NCI-H1092 treated with DMSO at 0.1 percent for 48 hours (cell line): ENCODE measurements at places on chromosomes 13 and 19.

- no peak for DNase-seq
These were observed 94.5 kb downstream of the GNG7 start for GRCh38 chr19:2607712-2608601.

GRCh38 chr13:72495681-72496080 is 231.7 kb downstream of the MZT1 start:
- no peak for DNase-seq

GRCh38 chr13:89726690-89727435 is 1620.6 kb upstream of the MIR17HG start:
- DNase-seq = no peak

- DNase-seq = no peak
These were observed 5.4 kb downstream of the CCDC61 start for GRCh38 chr19:46000491-46001246.

DNA sequence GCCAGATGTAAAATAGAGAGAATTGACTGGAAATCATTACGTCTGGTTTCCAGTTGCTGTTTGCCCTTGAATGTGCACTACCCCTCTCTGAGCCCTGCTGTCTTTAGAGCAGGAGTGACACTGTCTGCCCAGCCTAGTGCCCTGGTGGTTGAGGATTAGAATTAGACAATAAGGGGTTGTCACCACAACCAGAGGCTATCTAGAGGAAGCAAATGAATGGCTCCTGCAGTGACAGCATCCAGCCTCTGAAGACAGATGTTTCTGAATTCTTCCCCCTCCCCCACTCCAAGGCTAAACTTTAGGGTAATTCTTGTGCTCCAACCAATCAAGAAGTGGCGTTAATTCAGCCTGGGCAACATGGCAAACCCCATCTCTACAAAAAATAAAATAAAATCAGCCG is 2.0 kb downstream of the RAB8A start:
- DNase-seq = no peak

- no peak for DNase-seq
These were observed 19.9 kb downstream of the LRFN3 start for GRCh38 chr19:35955881-35956634.

DNA sequence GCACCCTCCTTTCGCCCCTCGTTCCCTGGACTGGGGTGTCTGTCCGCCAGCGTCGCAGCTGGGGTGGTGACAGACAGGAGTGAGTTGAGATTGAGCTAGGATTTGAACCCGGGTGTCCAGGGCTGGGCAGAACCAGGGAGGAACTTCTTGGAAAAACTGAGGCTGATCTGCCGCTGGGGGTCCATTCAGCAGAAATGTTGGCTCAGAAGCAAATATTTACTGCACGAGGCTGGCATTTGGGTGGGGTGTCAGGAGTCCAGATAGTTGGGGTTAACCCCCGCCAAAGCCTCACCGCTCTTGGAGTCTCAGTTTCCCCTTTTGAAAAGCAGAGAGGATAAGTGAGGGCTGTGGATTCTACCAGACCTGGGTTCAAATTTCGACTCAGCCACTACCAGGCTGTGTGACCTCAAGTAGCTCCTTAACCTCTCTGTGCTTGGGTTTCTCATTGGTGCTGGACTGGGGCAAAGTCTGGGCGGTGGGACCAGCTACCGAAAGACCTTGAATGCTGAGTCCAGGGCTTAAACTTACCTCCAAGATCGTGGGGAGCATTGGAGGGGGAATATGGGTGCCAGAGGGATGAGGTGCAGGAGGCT is 20.9 kb downstream of the MAST3 start:
- no peak for DNase-seq

- DNase-seq = peak; percentile 56
These were observed 621 bp downstream of the SOX21 start for GRCh38 chr13:94711561-94712286.

- DNase-seq = no peak
These were observed 26.6 kb downstream of the BRD4 start for GRCh38 chr19:15305582-15306334.

DNA sequence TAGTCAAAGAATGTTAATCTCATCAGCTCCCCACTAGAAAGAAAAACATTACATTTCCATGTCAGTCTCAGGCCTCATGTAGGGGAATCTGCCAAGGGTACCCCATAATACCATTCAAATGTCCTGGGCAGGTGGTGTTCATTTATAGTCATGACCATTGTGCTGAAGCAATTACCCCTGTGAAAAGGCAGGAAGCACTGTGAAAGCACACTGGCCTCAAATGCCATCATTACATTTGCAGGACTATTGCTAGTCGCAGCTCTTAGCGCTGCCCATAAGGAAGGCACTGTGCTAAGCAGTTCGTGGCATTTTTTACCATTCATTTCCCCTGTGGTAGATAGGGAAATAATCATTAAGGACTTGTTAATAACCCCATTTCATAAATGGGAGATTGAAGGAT is 109.0 kb downstream of the LHFPL6 start:
- no peak for DNase-seq

DNA sequence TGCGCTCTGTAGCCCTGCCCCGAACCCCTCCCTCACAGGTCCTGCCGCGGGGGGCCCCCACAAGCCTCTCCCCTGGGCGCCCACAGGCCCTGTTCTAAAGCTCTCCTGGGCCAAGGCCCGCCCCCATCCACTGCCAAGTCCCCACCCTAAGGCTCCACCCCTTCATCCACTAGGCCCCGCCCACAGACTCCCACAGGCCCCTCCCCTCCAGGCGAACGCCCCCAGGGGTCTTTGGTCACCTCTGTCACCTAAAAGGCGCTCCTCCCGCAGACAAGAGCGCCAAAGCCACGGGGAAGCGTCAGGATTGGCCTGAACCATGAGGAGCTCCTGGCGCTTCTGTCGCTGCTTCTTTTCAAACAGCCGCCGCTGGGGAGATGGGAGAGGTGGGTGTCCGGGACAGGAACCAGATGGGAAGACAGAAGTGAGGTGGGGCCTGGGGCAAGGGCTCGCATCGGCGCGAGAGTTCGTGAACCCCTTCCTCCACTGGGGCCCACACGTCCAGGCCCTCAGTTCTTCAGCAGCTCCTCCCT is 2.3 kb downstream of the TULP2 start:
- DNase-seq = no peak

DNA sequence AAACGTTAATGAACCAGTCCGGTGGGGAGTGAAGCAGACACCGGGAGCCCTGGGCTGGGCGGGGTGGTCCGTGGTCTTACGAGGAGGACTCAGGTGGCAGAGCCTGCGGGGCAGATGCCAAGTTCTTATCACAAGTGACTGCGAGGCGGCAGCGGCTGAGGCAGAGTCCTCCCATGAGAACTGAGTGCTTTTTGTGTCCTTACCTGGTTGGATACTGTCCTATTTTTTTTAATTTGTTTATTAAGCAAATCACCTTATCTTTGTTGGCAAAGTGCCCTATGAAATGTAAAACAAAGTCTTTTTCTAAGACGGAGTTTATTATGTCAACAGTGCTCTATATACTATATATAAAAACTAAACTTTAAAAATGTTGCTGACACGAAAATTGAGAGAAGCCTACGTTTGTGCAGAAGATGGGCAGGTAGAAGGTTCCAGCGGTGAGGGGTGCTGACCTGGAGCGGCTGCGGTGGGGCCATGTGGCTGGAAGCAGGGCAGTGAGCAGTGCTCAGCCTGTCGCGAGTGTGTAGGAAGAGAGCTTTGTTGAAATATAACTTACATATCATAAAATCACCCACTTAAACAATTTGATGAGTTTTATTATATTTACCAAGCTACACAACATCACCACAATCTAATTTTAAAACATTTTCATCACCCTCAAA is 82.2 kb downstream of the ATP11A start:
- peak; percentile 80 for DNase-seq

DNA sequence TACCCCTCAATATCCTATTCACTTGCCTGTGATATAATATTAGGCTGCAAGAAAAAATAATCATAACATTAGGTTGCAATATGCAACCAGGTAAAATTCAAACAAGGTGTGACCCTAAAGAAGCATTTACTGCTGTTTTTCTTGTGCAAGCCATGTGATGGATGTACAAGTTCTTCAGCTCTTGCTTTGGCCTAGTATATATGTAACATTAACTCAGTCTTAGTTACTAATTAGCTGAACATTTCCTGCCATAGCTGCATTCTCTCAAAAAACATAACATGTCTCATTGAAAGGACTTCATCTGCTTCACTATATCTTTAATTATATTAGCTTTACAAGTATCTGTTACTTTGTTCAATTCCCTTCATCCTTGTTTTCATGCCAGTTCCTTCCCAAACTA is 406.8 kb upstream of the HTR2A start:
- no peak for DNase-seq

- DNase-seq = no peak
These were observed at the start of gene ETFB for GRCh38 chr19:51365965-51366388. ETFB (minus strand) TSS chr19:51366388; CDS start chr19:51366326, 62 bp downstream.

DNA sequence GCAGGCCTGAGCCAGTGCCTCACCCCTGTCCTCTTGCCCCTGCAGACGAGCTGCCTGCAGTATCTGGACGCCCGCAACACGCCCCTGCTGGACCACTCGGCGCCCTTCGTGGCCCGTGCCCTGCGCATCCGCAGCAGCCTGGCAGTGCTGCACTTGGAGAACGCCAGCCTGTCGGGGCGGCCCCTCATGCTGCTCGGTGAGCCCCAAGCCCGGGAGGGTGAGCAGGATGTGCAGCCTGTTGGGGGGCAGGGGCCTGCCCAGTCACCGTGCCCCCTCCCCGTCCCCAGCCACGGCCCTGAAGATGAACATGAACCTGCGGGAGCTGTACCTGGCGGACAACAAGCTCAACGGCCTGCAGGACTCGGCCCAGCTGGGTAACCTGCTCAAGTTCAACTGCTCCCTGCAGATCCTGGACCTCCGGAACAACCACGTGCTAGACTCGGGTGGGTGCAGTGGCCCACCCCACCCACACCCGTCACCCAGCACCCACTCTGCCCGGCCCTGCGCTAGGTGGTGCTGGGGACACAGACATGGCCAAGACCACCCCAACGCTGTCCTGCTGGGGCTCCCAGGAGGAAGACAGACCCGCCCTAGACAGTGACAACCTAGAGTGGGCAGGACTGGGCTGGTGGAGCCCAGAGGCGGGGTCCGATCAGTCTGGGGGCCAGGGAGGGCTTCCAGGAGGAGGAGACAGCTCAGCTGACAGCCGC is 18.6 kb downstream of the NKPD1 start:
- no peak for DNase-seq

- DNase-seq = no peak
These were observed 1.9 kb downstream of the SAFB start for GRCh38 chr19:5624741-5625278.

GRCh38 chr19:2827840-2828489 is 8.3 kb downstream of the ZNF554 start:
- no peak for DNase-seq

DNA sequence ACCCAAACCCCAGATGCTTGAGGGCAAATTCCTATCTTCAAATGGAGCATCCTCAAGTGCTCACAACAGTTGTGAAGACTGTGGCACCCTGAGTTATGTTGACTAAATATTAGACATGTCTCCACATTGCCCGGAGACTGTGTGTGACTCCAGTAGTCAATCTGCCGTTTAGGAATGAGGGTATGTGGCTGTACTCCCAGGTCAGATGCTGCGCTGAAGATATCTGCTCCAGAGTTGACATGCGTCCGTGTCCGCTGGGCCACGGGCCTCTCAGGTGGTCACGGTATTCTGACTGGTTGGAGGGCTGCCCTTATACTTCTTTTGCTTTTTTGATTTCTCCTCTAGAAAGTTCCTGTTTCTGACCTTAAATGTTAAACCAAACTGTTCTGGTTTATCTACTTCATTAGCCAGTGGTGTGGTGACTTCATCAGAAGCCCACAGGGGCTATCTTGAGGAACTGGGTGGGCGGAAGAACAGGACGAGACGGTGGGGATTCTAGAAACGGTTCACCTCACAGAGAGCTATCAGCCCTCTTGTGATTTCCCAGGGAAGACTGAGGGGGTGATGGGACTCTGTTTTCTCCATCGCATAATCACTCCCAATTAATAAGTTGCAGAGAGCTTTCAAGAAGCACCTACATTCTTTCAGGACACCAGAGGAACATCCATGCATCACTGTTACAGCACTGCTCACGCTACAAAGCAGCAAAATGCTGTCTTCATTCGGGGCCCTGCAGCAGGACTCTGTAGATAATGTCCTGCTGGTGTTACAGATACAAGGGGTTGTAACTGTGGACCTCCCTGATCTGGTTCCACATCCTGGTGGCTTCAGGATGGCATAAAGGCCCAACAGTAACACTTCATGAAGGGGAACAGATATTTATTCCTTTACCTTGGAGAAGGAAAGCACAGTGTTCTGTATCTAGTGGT is 1.3 kb upstream of the LCP1 start:
- no peak for DNase-seq

DNA sequence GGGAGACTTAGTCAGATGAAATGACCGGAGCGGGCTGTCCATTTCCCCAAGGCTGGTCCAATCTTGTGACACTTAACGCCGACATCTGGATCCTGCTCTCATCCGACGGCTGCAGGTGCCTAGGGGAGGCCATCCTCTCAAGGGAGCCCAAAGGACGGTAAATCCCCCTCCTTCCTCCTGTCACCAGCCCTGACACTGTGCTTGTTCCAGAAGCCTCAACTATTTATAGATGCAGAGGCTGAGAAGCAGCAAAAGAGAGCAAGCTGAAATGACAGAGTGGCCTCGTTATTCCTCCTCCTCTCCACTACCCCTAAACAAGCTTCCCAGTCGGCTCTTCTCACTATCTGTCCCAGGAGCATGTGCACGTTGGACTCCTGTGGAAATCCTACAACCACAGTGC is 533.7 kb downstream of the LIG4 start:
- DNase-seq = no peak

GRCh38 chr13:112153364-112153763 is 86.4 kb downstream of the SOX1 start:
- no peak for DNase-seq

DNA sequence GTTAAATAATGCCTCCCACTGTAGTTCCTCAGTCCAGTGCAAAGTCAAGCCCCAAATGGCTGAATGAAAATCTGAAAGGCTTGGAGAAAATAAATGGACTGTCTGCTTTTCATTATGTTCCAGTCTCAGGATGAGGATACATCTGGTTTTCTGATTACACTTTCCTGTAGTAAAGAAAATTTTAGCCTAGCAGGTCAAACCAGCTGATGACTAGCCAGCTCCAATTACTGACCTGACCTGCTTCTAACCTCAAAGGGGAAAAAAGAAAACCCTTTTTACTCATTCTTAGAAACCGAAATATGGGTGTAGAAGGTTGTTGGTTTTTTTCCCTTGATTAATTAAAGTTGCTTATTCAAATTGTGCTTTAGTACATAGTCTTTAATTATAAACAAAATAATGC is 418.4 kb downstream of the EFNB2 start:
- no peak for DNase-seq

GRCh38 chr13:75566658-75567057 is 17.1 kb downstream of the UCHL3 start:
- no peak for DNase-seq

DNA sequence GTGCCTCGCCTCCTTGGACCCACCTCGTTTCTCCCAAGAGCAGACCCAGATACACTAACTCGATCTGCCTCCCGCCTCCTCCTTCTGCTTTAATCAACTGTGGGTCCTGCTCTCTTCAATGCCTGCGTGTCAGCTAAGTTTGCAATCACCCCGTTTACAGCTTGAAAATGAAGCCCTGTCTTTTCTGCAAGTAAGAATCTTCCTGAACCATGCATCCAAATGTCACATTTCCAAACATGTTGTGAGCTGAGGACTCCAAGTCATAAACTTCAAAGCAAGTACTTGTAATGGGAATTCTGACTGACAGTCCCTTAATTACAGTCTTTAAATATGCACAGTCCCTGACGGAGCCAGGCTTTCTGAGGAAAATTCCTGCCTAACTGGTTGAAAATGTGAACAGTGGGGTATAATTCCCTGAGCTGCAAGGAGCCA is 154.9 kb upstream of the UQCRFS1 start:
- DNase-seq = no peak

GRCh38 chr13:53201454-53202225 is 173.0 kb downstream of the OLFM4 start:
- peak; percentile 35 for DNase-seq

- DNase-seq = no peak
These were observed 208.5 kb downstream of the TSHZ3 start for GRCh38 chr19:31140717-31141116.
